Fibroblast of gingiva (primary cell): ENCODE measurements at places on chromosomes 7 and 10.

DNA sequence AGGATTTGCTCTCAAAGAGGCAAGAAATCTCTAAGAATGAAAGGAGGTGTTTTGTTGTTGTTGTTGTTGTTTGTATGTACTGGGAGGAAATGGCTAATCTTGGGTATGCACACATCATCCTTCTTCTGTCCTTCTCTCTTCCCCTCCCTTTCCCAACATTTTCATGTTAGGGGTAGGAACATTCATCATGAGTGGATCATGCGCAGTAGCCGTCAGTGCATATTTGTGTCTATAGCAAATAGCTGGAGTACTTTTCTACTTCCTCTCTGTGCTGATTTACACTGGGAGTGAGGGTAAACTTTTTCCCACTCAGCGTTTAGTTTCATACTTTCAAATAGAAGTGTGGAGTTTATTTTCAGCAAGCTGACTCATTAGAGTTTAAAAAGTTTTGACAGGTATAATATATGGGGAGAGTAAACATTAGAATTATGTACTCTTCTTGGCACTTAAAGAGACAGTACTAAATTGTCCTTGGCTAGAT lies 80.5 kb upstream of the PRKG1 start:
- DNase-seq = peak; percentile 45

DNA sequence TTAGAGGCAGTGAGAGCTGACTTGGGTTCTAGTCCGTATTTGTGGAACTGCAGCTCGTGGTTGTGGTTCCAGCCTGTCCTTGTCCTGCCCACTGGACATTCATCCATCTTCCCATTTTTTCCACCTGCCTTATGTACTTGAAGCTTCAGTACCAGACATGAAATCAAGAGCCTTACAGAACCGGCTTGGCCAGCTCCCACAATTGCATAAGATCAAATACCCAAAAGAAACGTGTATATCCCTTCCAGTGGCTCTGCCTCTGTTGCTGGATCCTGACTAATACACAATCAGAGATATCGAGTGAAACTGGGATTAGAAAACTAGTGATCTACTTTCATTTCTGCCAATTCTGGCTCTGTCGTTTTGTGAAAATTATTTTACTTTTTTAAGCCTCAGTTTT lies 23.8 kb upstream of the LIPA start:
- no peak for DNase-seq

DNA sequence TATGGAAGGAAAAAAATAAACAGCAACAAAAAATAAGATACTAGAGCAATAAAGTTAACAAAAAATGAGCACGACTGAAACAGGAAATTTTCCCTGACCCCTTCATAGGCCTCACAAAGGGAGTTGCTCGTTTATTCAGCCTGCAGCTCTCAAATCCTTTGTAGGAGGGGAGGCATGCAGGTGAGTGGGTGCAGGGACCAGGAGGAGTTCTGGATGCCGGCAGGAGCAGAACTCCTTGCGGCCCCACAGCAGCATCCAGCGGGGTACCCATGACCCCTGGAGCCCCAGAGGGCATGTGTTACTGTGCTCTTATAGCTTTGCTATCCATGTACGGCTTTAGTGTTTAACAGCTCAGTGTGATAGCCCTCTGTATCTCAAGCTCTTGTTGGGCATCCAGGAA lies 5.8 kb downstream of the TAS2R39 start:
- no peak for DNase-seq

GRCh38 chr10:118449521-118449920 lies 107.4 kb upstream of the FAM204A start:
- DNase-seq = no peak

GRCh38 chr10:121709675-121710073 lies 111.4 kb upstream of the FGFR2 start:
- peak; percentile 69 for DNase-seq

DNA sequence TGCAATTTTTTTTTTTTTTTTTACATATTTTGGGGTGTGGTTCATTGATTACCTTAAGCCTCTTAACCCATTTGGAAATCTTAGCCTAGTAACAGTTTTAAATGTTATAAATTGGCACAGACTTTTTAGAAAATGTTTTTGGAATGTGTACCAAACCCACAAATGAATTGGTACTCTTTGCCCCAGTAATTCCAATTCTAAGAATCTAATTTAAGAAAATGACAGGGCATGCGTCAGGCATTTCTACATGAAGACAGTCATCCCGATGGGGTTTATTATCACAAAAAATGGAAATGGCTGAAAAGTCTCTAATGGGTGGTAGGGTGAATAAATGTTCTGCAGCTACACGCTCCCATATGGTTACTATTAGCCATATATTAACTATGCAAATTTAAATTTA lies 54.9 kb downstream of the ITIH5 start:
- DNase-seq = no peak

DNA sequence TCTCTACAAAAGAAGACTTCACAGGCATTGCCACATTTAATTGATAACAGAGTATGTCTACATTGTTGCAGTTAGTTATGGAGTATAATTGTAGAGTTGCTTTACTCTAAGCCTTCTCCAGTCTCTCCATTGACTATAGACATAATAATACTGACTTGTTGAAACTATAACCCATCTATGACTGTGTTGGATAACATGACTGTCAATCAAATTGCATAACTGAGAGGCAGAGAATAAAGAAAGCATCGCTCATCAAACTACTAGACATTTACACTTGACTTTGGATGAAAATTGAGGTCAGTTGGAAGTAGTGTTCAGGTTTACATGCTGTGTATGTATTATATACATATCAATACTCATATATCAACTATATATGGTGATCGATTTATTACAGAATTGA lies 3.4 kb upstream of the ATXN7L1 start:
- DNase-seq = no peak

GRCh38 chr7:112006071-112006470 lies 200.1 kb downstream of the DOCK4 start:
- DNase-seq = no peak

DNA sequence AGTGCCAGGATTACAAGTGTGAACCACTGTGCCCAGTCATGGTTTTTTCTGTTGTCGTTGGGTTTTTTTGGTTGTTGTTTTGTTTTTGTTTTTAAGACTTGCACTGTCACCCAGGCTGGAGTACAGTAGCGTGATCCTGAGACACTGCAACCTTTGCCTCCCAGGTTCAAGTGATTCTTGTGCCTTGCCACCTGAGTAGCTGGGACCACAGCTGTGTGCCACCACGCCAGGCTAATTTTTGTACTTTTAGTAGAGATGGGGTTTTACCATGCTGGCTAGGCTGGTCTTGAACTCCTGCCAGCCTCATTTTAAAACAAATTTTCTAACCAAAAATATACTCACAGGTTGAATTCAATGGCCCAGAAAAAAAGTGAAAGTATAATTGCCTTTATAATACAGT lies 174.1 kb downstream of the AHR start:
- no peak for DNase-seq

DNA sequence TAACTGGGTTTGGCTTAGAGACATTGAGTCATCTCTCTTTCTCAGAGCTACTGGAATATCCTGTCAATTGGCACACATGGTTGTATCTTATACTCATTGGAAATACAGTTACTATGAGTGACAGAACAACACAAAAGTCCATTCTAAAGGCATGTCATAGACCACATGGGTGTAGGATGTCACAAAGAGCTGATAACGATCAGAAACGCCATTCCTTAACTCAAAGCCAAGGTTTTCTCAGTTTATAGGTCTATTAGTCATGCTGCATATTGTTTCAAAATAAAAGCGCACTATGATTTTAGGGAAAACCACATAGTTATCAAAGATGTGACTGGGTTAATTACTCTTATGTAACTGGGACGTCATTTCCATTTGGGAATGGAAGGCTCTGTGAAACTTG lies 147.2 kb upstream of the FAM171A1 start:
- no peak for DNase-seq

GRCh38 chr7:156614434-156615264 lies 25.9 kb upstream of the RNF32 start:
- DNase-seq = no peak

DNA sequence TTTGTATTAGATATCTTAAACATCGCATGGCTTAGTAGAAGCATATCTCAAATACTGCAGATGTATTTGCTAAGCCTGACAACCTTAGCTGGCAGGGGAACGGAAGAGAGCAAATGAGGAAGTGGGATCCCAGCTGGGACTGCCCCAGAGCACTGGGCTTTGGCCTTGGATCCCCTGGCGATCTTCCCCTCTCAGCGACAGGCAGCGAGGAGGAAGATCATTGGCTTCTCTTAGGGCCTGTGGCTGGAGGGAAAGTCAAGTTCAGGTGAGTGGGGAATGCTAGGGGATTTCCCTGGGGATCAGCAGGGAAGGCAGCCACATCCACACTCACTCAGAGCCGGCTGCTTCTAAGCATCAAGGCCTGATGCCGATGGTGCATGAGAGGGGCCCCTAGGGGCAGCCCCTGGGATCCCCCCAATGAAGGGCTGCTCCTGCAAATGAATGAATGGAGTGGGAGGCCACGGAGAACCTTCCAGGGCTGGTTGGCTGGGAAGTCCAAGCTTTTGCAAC lies 42.0 kb downstream of the LYZL2 start:
- DNase-seq = no peak

DNA sequence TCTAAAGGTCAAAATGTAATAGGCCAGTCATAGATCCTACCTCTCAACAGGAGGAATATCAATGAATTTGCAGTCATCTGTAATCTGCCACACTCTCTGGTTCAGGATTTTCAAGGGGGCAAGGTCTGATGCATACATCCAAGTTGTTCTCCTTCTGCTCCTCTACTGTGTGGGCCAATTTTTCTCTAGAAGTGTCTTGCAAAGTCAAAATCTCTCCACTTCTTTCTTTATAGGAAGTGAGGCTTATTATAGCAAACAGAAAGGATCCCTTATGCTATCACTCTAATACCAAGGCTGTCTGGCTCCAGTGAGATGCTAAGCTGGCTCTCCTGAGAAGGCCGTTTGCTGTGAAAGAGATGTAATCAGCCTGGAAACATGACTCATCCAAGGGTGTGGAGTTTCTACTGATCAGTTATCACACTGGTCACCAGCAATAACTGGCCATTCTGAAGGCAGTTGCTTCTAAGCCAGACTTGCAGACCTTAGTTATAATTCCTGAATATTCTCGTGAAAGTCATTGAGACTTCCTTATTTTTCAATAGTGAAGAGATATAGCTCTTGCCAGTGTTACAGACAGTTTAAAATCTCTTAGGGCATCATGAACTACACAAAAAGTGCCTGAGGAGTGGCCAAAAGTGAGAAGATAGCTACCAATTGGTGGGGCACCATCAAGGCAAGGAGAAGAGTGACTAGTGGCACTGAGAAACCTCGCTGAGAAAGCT lies 43.2 kb upstream of the LRGUK start:
- DNase-seq = no peak

DNA sequence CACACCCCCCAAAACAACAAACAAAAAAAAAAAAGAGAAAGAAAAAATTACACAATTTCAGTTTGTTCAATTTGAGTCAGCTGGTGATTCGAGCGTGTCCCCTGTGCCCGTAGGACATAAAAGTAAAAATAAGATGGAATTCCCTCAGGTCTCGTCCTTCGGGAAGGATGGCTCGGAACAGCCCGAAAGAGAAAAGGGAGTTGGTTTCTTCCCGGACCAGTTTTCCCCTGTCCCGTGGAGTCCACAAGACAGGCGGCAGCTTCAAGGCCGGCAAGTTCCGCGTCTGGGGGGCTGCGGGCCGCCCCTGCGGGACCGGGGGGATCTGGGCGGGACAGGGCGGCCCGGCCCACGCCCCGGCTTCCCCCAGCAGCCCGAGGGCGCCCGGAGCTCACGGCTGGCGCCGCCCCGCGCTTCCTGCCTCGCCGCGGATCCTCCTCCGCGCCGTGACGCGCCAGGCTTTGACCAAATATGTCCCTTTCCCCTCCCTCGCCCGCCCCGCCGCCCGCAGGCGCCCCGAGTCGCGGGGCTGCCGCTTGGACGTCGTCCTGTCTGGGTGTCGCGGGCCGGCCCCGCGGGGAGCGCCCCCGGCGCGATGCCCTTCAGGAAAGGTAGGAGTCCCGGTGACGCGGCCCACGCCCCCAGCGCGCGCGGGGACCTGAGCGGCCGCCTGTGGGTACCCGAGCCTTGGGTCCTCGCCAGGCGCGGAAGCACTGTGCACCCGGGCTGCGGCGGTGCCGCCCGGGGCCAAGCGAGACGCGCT lies 55.8 kb downstream of the RBM17 start:
- DNase-seq = peak; percentile 88

- no peak for DNase-seq
Measured at GRCh38 chr7:42189535-42189934, 47.5 kb downstream of the GLI3 start.

GRCh38 chr10:133225707-133226191 lies 4.3 kb upstream of the UTF1 start:
- DNase-seq = no peak

GRCh38 chr7:36048141-36048901 lies 104.7 kb upstream of the EEPD1 start:
- peak; percentile 98 for DNase-seq

DNA sequence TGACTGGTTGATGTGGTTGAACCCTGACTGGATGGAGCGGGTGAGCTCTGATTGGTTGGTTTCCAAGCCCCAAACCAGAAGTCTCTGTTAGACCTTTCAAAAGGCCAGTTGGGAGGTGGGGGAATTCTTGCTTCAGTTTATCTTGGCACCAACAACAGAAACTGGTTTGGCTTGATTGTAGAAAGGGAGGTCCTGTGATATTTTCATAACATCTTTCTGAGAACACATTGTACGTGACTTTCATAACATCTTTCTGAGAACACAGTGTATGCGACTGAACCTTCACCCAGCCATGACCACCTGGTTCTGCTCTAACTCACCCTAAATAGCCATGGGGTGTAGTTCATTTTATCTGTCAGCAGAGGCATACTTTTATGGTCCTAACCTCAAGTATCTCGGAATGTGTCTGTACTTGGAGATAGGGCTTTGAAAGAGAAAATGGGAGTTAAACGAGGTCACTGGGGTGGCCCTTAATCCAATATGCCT lies 88.3 kb downstream of the GALNT17 start:
- DNase-seq = no peak

DNA sequence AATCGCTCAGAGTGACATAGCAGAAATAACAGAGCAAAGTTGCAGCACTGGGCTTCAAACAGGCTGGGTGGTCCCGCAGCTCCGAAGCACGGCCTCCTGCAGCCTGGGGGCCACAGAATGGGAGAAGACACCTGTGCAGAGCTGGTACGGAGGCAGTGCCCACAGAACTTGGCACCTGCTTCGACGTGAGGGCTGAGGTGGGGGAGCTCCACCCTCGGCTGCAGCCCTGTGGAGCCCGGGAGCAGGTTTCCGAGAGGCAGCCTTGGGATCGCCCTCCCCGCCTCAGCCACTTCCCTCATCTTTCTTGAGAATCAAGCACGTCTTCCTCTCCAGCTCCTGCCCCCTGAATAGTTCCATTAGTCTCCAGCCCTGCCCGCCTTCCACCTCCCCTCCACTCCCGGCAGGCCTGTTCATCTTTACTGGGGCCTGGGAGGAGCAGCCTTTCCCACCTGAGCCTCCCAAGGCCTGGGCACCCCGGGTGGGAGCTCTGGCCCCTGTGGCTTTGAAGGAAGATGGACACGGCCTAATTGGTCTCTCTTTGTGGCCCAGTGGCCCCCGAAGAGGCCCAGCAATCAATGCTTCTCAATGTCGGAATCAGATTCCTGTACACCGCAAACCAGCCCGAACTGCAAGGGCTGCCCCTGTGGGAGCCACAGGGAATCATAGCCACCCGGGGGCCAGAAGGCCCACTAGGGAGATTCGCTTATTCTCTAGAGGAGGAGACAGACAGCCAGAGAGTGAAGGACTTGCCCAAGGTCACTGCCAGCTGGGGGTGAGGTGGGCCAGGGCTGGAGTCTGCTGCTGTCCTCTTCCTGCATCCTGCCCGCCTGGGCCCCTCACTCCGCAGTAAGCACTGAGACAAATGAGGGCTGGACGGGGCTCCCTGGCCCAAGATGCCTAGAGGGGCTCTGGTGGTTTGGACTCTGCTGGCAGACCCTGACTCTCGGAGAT lies 17.0 kb upstream of the PCBD1 start:
- DNase-seq = no peak

- DNase-seq = no peak
Measured at GRCh38 chr7:127730658-127731276, 78.8 kb downstream of the SND1 start.
